GM23338 (cell line): ENCODE measurements at places on chromosomes 3 and 15. TPM values are rescaled to one million over a fixed set of nuclear protein-coding genes. Genes with fewer than 3 reads are reported as not detected.

EIF4G1 gene
- total RNA-seq = 552 and 565 TPM in 2 replicates

PDCD6IP gene
- 139 and 185 TPM in 2 replicates for total RNA-seq

ARL14 gene
- not detected in 2 replicates for total RNA-seq

GRCh38 chr15:81751816-81752545 is 293.8 kb downstream of the MEX3B start:
- no peak for DNase-seq
